Sigmoid colon (tissue), 7 donors: ENCODE measurements at places on chromosomes 12 and 14. TPM values are rescaled to one million over a fixed set of nuclear protein-coding genes. Genes with fewer than 3 reads are reported as not detected.

The CLEC1B gene
- polyA plus RNA-seq: not detected

The OTUB2 gene
- 2.0 TPM for polyA plus RNA-seq

The GNB3 gene
- polyA plus RNA-seq: 1.2 TPM

The REC8 gene
- polyA plus RNA-seq: 2.5 TPM

The GLS2 gene
- polyA plus RNA-seq: not detected

The PALS1 gene
- polyA plus RNA-seq: 35.8 TPM

The DTX1 gene
- 15.8 TPM for polyA plus RNA-seq

The TAS2R19 gene
- not detected for polyA plus RNA-seq

The SVOP gene
- 0.23 TPM for polyA plus RNA-seq

The ASCL1 gene
- polyA plus RNA-seq: 0.60 TPM

The AICDA gene
- not detected for polyA plus RNA-seq
